ENCODE measurements at places on chromosomes 1 and 21. TPM values are rescaled to one million over a fixed set of nuclear protein-coding genes. Genes with fewer than 3 reads are reported as not detected.
A peak's percentile ranks its signal among the peaks of the same experiment; 100 is the strongest.

DNA sequence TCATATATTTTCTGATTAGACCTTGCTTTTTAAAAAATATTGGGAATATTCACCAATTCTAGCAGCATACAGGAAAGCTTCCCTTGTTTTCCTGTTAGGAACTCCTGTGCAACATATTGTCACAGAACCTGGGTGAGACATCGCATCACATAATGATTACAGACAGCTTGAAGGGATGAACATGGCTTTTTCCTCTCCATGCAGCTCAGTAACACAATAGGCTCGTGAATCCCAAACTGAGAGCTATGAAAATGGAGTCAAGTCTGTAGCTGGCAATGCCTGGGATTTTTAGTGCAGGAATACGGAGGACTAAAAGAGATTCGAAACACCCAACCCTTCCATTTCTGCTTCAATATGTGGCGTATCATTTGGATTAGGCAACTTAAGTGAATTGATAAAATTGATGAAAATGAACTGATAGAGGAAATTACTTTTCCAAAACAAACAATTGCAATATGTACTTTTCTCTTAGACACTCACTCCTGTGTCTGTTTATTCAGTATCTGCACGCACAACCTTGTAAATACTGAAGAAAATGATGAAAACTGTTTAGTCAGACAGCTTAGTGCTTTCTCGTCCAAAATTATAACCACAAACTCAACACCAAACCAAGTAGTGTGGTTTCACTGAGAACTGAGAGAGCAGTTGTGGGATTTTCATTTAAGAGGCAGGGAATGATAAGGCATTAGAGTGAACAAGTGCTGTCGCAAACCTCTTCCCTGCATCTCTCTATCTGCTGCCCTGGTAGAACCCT, 250.4 kb downstream of the PTBP2 start:
- H3K27me3 ChIP-seq: no peaks in the 10 kb centered on the region
- DNase-seq: no peak
- no peak overlapping the region for H3K27ac ChIP-seq
- no peak overlapping the region for H3K4me3 ChIP-seq
- no peaks in the 10 kb centered on the region for H3K4me1 ChIP-seq
- H3K36me3 ChIP-seq: no peaks in the 10 kb centered on the region

DNA sequence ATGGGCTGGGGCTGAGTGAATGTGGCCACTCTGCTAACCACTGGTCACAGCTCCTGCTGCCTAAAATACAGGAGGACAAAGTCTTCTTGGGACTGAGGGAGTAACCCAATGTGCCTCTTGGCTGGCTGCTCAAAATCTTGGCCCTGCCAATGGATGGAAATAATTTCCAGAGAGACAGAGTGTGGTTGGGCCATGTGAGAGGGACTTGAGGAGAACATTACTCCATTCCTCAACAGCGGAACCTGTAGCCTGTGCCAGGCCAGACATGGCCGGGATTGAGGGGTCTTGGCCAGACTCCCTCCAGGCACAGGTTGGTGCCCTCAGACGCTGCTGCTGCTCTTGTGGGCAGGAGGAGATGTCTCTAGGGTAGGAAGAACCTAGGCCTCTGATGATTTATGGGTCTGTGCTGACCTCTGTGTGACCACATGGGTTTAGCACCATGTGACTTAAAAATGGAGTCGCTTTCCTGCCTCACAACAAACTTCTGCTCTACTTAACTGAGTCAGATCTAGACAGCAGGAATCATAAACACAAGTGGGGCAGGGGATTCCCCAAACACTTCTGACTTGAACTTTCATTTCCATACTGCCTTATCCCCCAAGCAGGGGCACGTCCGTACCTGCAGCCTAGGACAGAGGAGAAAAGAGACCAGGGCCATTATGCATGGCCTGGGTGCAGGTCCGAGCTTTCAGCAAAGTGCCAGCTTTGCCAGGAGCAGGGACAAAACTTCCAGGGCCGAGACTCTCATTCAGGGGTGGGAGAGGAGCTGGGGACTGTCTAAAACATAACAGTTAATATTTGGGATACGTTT, 79.2 kb downstream of the CD34 start:
- H3K4me3 ChIP-seq: no peak overlapping the region
- H3K4me1 ChIP-seq: peaks cover 47% of the 10 kb centered on the region
- H3K27me3 ChIP-seq: no peaks in the 10 kb centered on the region

- H3K36me3 ChIP-seq: peaks cover 35% of the 10 kb centered on the region
- DNase-seq: peak; percentile 79
- no peak overlapping the region for H3K4me3 ChIP-seq
- H3K27me3 ChIP-seq: no peaks in the 10 kb centered on the region
- no peak overlapping the region for H3K27ac ChIP-seq
These were observed 6.3 kb downstream of the TMEM234 start for GRCh38 chr1:32215629-32216480.

DNA sequence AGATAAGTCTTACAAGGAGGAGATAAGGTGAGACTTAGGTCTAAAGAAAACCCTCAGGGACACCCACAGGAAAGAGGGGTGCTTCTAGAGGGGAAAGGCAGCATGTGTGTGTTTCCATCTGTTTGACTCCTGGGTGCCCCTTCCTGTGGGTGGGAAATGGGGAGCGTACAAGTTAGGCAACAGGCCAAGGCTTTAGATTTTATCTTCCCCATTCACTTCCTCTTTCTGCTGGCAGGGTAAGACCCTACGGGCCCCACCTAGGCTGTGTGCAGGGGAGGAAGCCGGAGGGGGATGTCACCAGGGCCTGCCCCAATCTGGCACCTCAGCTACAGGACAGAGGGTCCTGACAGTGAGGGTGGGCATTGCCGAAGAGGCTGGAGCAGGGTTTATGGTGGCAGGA, 2.5 kb upstream of the OLIG1 start:
- H3K27me3 ChIP-seq: peaks cover 36% of the 10 kb centered on the region
- peaks cover 22% of the 10 kb centered on the region for H3K4me1 ChIP-seq
- no peak overlapping the region for H3K4me3 ChIP-seq
- H3K27ac ChIP-seq: no peak overlapping the region
- H3K36me3 ChIP-seq: no peaks in the 10 kb centered on the region

- peaks cover 75% of the 10 kb centered on the region for H3K36me3 ChIP-seq
- no peak overlapping the region for H3K27ac ChIP-seq
- no peaks in the 10 kb centered on the region for H3K27me3 ChIP-seq
- no peak overlapping the region for H3K4me3 ChIP-seq
- no peak for DNase-seq
These were observed 91.2 kb downstream of the JAK1 start for GRCh38 chr1:64875101-64875500.

DNA sequence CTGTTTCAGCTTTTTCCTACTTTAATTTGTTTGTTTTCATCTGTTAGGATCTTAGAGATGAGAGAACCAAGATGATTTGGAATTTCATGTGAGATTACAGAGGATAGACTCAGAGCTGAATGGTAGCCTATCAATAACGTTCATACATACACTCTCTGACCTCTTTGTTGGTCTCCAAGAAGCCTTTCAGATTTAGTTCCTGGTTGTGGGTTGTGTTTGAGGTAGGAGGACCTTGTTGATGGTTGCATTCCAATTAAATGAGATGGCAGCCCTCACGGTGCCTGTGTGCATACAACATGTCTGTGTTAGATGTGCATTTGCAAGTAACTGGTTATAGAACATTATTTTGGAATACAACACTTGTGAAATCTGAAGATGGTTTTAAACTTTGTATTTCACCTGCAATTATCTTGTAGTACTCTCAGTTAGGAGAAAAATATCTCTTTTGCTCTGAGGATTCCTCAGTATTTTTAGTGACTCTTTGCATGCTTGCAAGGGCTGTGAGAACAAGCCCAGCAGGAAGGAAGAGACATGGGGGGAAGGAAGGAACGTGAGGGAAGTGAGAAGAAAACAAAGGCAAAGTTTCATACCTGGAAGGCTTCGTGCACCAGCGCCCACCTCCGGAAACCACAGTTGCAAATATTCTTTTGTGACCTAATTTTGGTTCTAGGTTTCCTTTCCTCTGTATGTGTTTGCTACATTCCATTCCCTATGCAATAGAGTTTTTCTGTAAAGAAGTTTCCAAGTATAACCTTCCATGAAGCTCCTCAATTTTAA, 291.8 kb downstream of the DISC1 start:
- H3K4me3 ChIP-seq: no peak overlapping the region
- peak; percentile 63 for DNase-seq
- no peaks in the 10 kb centered on the region for H3K36me3 ChIP-seq
- H3K4me1 ChIP-seq: peaks cover 50% of the 10 kb centered on the region

- peaks cover 57% of the 10 kb centered on the region for H3K36me3 ChIP-seq
- DNase-seq: no peak
- no peaks in the 10 kb centered on the region for H3K27me3 ChIP-seq
- no peak overlapping the region for H3K27ac ChIP-seq
- H3K4me1 ChIP-seq: no peaks in the 10 kb centered on the region
These were observed 56.6 kb downstream of the EDEM3 start for GRCh38 chr1:184698016-184698415.

DNA sequence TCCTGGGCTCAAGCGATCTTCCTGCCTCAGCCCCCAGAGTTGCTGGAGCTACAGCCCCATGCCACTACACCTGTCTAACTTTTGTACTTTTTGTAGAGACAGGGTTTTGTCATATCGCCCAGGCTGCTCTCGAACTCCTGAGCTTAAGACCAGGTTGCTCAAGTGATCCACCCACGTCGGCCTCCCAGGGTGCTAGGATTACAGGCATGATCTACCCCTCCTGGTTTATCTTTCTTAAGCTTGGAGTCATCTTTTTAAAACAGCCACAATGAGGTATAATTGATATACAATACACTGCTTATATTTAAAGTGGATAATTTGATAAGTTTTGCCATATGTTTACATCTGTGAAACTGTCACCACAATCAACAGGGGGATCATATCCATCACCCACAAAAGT, 25.4 kb upstream of the WDR26 start:
- DNase-seq: no peak
- peaks cover 4% of the 10 kb centered on the region for H3K4me1 ChIP-seq
- H3K27me3 ChIP-seq: no peaks in the 10 kb centered on the region
- H3K36me3 ChIP-seq: no peaks in the 10 kb centered on the region

DNA sequence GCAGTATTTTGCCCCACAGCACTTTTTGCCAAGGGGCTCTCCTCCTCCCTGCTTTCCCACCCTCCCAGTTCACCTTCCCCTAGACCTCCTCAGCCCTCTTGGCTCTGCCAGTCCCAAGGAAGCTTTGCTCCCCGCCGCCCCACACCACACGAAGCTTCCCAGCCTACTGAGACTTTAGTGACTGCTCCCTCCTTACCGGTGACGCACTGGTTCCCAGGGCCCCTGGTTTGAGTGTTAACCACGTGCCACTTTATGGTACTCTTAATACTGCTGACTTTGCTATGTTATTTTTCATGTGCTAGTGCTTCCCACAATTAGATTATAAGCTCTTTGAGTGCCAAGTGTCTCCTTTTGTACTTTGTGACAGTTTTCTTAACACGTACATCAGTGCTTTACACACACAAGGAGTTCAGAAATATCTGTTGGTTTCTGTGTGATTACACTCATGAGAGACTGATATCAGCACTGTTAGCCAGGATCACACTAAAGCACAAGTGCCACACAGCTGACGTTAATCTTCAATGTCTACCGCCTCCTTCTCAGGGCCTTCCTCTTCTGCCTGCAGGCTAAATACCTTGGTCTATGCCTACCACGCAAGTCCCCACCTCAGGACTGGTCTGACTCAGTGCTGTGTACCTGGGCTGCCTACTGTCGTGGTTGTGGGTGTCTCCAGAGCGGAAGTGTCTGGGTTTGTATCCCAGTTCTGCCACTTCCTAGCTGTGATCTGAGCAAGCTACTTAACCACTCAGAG, 61.0 kb downstream of the DNTTIP2 start:
- no peaks in the 10 kb centered on the region for H3K36me3 ChIP-seq
- peak; percentile 42 for DNase-seq
- no peak overlapping the region for H3K4me3 ChIP-seq

- DNase-seq: no peak
- peaks cover 39% of the 10 kb centered on the region for H3K27me3 ChIP-seq
- H3K27ac ChIP-seq: no peak overlapping the region
- H3K36me3 ChIP-seq: no peaks in the 10 kb centered on the region
- H3K4me1 ChIP-seq: peaks cover 63% of the 10 kb centered on the region
These were observed 1.7 kb downstream of the EPHA2 start for GRCh38 chr1:16153999-16154673.

- H3K4me3 ChIP-seq: no peak overlapping the region
- DNase-seq: no peak
- no peaks in the 10 kb centered on the region for H3K27me3 ChIP-seq
- peaks cover 63% of the 10 kb centered on the region for H3K4me1 ChIP-seq
These were observed 39.1 kb upstream of the ID3 start for GRCh38 chr1:23598424-23598823.

DNA sequence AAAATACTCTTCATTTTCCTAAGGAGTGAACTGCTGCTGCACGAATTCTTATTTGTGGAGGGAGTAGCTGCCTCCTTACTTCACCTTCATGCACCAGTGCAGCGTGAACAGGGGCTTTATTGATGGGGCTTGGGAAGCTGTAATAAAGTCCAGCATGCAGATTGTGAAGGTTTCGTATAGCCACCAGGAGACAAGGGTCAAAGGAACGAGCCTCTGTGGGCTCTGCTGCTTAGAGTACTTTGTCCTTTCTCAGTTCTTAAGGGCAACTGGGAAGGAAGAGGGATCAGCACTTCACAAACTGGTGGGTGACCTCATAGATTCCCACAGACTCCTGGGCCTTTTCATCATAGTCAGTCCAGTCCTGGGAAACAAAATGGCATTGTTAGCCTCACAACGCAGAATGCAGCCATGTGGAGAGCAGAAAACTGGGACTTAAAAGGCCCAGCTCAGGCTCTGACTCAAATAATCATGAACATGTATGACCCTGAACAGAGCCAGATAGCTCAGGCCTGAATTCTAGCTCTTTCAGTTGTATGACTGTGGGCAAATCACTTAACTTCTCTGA, 6.0 kb downstream of the CZIB start:
- no peak for DNase-seq
- H3K27me3 ChIP-seq: no peaks in the 10 kb centered on the region
- peaks cover 2% of the 10 kb centered on the region for H3K4me1 ChIP-seq
- no peak overlapping the region for H3K4me3 ChIP-seq
- no peak overlapping the region for H3K27ac ChIP-seq
- peaks cover 46% of the 10 kb centered on the region for H3K36me3 ChIP-seq

GRCh38 chr1:101203820-101204540, 32.8 kb upstream of the S1PR1 start:
- no peaks in the 10 kb centered on the region for H3K36me3 ChIP-seq
- no peak for DNase-seq
- no peaks in the 10 kb centered on the region for H3K4me1 ChIP-seq
- H3K4me3 ChIP-seq: no peak overlapping the region
- H3K27me3 ChIP-seq: no peaks in the 10 kb centered on the region
- H3K27ac ChIP-seq: no peak overlapping the region

GRCh38 chr21:16013570-16013969, 283.8 kb downstream of the USP25 start:
- H3K27ac ChIP-seq: no peak overlapping the region
- no peak for DNase-seq
- H3K36me3 ChIP-seq: no peaks in the 10 kb centered on the region
- no peaks in the 10 kb centered on the region for H3K4me1 ChIP-seq
- no peak overlapping the region for H3K4me3 ChIP-seq

Gene PSMB2
- total RNA-seq: 37.0 TPM

Gene UBE2U
- not detected for total RNA-seq

Gene GBP6
- 0.39 TPM for total RNA-seq

Gene PRELP
- total RNA-seq: not detected

Gene RIPPLY3
- total RNA-seq: not detected

Gene PRKAA2
- total RNA-seq: not detected

Gene CCDC27
- total RNA-seq: not detected

Gene SDC3
- 0.63 TPM for total RNA-seq
